NCI-H2029 (cell line): ENCODE measurements at places on chromosomes 1 and 21.

- DNase-seq = no peak
Measured at GRCh38 chr1:17618558-17619247, 79.2 kb downstream of the ARHGEF10L start.

GRCh38 chr1:9025449-9025848 lies 774 bp downstream of the SLC2A7 start:
- peak; percentile 13 for DNase-seq

DNA sequence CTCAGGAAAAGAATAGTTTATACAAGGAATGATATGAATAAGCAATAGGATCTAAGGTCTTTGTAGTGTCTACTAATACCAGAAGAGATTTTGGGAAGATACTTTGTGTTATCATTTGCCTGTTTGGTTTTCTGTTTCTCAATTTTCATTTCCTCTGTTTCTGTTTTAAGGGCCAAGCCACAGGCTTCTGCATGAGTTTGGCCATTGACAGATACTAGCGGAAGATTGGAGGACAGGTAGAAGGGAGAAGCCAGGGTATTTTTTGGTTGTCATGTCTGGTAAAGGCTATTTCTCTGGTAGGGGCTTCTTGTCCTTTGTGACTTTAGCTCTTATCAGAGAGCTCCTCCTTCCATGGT lies 51.4 kb downstream of the HS2ST1 start:
- DNase-seq = no peak

- DNase-seq = no peak
Measured at GRCh38 chr1:214518361-214518760, 33.0 kb downstream of the PTPN14 start.

DNA sequence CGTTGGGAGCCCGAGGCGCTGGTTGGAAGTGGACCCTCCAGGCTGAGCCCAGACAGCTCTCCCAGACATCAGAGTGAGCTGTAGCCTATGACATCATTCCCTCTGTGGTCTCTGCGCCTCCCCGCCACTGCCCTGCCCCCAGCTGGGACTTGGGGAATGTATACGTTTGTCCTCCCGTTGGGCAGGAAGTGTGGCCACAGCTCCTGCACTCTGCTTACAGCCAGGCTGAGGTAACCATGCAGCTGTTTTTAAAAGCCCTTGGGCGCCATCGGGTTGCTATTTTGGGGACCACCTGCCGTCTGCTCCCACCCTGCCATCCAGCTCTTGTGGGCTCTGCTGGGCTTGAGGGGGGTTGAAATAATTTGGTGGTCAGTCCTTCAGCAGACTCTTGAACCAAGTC lies 7.8 kb downstream of the VASH2 start:
- no peak for DNase-seq

- DNase-seq = no peak
Measured at GRCh38 chr1:71463144-71463543, 382.3 kb upstream of the ZRANB2 start.

- DNase-seq = no peak
Measured at GRCh38 chr1:208090388-208091301, 153.5 kb downstream of the PLXNA2 start.

DNA sequence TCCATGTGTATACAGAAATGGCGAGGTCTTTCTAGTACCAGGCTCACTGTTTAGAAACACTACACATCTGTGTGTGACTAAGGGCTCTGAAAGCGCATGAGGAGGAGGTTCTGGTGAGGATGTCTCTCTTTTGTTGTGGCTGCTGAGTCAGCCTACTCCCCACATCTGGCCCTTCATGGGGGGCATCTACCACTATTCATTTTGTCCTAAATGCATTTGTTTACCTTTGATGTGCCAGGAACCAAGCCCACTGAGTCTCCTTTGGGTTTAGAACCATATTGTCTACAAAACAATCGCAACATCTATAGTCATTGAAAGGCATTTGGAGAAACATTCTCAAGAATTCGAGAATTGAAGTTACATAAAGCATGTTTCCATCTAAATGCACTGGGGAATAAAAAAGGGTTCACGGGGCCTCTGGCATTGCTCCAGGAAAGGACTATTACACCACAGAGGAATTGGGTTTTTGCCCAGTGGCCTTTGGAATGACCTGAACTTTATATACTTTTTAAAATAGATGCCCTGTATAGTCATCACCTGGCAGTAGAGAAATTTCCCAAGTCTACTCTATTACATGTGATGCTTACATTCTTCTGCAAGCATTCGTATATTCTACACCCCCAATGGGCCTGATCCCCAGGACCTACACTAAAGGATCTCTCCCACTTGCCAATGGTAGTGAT lies 35.1 kb upstream of the ADORA3 start:
- no peak for DNase-seq

DNA sequence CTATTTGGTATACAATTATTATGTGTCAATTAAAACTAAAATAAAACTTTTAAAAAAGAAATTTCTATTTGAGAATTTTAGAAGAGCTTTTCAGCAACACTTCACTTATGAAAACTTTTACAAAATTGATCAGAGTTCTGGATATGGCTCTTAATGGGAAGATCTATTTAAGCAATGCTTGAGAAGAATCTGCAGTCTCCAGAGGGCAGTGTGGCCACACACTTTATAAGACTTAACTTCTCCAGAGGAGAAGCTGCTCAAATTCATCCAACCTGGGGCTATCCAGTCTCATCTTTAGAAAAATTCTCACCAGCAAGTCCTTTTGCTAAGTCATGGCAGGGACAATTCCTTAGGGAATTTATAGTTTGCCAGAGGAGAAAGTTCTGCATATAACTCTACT lies 25.2 kb upstream of the AGO1 start:
- DNase-seq = no peak

DNA sequence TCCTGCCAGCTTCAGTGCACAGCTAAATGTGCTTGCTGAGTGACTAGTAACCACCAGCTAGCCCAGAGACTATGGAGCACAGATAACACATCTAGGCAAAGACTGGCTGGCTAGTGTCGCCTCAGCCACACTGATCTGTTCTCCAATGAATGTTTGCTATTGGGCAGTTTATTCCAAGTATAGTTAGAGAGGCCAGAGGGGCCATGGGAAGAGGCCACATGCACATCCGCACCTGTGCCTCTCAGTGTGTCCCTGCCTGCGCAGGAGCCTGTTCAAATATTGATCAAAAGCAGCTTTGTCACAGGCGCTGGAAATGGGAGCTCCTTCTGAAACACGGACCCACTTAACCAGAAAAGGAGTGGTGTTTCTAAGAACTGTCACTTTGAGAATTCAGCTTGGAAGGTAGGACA lies 51.3 kb upstream of the ATP1A1 start:
- DNase-seq = peak; percentile 46

DNA sequence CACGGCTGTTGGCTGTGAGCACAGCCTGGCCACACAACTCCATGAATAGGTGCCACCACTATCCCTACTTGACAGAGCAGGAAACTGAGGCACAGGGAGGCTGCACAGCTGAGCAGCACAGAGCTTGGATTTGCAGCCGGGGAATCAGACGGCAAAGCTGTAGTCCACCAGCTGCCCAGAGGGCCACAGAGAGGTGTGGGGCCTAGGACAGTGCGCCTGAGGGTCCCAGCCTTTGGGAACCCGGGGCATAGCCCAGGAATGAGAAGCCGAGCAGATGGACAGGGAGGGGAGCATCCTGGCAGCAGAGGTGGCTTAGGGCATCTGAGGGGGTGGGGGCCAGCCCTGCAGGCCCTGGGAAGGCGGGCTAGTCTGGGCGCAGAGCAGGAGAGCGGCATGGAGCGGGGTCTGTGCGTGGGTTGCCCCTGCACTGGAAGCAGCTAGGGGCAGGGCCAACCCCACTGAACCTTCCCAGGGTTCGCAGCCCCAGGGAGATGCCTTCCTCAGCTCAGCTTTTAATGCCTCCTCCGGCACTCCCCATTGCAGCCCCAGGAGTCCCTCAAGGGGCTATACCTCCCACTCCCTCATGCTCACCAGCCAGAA lies 46.2 kb upstream of the COL18A1 start:
- no peak for DNase-seq

GRCh38 chr1:54888080-54888733 lies 1.2 kb upstream of the DHCR24 start:
- peak; percentile 41 for DNase-seq

DNA sequence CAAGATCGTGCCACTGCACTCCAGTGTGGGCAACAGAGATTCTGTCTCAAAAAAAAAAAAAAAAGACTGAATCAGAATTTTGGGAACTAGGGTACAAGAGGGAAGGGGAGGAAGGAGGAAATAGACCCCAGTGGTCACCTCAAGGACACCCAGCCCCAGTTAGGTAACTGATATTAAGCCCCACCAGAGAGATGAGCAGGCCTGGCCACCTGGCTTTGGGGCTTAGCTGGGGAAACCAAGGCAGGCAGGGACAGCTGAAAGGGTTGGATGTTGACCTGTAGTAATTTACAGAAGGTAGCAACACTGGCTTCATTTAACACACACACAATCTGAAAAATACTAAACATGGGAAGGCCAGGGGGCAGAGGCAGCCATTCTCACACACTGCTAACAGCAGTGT lies 5.2 kb upstream of the C1orf122 start:
- no peak for DNase-seq

GRCh38 chr1:232982238-232982944 lies 32.0 kb downstream of the NTPCR start:
- DNase-seq = no peak

GRCh38 chr1:233907151-233907550 lies 2.7 kb downstream of the SLC35F3 start:
- DNase-seq = no peak

DNA sequence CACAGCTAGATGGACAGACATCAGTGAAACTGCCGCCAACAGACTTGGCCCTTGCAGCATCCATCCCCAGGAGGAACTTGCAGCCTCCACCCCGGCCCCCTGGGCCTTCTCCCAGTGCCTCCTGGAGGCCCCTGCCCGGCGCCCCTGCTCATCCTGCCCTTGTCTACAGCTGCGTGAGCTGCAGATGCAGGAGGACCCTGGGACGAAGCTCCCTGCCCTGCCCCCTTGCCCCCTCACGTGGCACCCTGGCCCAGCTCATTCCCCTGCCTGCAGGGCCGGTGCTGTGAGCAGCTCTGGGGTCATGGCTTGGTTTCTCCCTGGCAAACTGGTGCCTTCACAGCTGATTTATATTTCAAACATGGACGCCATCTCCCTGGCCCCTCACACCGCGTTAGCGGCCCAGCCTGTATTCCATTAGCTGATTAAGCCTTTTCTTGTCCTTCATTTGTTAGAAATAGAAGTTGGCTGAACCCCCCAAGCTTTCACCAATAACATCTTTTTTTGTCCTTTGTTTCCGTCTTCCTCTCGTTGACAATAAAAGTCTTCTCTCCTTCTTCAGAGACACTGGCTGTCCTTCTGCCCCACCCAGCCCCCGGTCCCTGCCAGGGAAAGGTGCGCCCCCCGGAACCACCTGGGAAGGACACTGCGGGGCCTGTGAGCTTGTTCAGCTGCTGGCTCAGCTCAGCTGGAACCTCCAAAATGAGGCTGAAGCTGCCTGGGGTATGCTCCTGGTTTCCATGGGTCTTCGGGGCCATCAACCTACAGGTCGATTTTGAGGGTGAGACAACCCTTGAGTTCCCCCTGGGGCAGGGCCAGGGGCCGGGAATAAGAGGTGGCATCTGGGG lies 34.0 kb upstream of the SLC19A1 start:
- DNase-seq = no peak

DNA sequence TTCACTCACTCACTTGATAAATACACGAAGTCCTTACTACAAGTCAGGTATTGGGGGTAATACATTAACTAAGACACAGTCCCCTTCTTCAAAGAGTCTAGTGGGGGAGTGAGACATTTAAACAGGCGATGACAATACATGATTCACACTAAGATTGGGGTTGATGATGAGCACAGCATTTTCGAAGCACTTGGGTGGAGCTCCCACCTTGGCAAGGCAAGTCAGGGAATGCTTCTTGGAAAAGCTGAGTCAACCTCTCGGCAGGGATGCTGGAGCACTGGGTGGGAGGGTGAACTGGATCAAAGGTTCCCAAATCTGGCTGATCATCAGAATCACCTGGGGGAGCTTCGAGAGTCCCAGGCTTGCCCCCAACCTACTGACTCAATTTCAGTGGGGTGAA lies 57.9 kb upstream of the ENAH start:
- DNase-seq = no peak

- no peak for DNase-seq
Measured at GRCh38 chr1:202989879-202990278, 17.3 kb upstream of the TMEM183A start.

- peak; percentile 32 for DNase-seq
Measured at GRCh38 chr1:223683586-223684487, 18.3 kb upstream of the CAPN8 start.

DNA sequence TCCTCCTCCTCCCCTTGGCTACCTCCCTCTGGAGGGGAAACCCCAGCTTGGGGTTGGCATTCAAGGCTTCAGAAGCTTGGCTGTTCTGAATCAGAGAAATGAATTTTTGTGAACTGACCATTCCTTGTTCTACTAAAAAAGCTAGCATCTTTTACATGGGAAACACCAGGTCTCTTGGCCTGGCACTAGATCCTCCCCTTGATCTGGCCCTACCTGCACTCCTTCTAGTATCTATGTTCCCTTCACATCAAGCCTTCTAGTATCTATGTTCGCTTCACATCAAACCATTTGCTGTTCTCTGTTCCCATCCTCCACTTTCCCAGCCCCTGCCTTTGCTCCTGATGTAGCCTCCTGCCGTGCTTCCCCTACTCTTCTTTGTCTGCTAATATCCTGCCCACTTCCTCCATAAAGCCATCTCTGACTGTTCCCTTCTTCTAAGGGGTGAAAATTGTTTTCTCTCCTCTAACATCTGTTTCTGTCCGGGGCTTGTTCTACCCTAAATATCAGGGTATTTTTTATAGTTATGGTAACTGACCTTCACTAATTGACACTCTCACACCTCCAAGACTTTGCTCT lies 25.8 kb downstream of the FAM151A start:
- DNase-seq = no peak

GRCh38 chr1:113036639-113037321 lies 36.2 kb upstream of the LRIG2 start:
- no peak for DNase-seq

GRCh38 chr1:2212532-2213491 lies 15.3 kb upstream of the SKI start:
- peak; percentile 24 for DNase-seq

DNA sequence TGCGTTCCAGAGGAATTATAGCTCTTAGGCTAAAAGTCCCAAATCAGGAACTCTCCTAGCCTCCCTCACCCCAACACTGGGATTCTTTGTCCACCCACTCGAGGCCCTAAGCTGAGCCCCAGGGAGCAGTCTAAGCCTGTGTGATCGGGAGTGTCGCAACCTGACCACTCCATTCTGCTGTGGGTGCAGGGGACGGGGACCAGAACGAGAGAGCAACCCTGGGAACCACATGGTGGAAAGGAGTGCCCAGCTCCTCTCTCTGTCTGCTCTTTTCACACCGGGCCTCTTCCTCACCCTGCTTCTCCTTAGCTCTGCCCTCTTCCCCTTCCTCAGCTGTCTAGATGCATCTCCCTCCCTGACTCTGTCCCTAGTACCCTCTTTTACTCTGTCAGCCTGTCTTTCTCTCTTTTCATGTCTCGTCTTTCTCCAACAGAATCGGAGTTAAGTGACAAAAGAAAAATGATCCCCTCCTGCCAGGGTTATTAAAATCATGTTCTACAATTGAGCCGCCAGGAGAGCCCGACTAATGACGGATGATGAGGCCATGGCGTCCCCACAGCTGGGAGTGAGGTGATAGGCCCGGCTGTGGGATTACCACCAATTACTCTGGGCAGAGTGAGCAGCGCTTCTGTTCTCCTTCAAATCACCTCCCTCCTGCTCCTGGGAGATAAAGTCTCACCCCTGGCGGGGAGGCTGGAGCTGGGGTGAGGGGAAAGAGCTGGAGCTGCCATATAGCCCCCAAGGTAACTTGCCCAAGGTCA lies 34.5 kb upstream of the CSF3R start:
- no peak for DNase-seq
